NAMALWA (cell line): ENCODE measurements at places on chromosomes 4 and X.

DNA sequence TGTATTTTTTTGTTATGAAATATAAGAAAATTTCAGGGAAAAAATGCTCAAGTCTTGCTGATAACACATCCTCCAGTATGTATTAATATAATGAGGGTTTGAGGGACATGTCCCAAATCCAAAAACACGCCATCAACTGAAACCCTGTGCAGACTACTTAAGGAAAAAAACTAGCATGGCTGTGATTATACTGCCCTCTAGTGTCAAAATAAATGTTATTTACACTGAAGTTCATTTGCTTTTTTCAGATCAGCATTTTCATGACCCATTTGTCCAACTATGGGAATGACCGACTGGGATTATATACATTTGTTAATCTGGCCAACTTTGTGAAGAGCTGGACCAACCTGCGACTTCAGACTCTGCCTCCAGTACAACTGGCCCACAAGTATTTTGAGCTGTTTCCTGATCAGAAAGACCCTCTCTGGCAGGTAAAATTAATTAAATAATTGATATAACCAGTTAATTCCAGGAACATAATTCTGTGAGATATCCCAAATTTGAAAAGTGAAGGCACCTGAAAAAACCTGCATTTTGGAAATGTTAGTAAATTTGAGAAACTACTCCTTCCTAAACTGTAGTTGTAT is 128.5 kb downstream of the PRSS12 start:
- peak; percentile 65 for DNase-seq

- no peak for DNase-seq
Observed at GRCh38 chr4:69568787-69569186, 70.7 kb downstream of the UGT2A2 start.

DNA sequence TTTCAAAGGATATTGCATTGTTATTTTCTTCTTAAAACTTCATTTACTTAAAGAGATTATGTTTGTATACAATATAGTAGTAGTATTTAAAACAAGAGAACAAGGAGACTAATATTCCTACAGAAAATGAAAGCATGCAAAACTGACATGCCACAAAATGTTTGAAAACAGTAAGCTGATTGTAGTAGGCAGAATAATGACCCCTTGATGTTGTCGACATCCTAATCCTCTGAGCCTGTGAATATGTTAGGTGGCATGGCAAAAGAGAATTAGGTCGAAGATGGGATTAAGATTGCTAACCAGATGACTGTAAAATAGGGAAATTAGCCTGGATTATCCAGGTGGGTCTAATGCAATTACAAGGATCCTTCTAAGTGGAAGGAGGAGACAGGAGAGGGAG is 522.2 kb upstream of the NR3C2 start:
- DNase-seq, result no peak

DNA sequence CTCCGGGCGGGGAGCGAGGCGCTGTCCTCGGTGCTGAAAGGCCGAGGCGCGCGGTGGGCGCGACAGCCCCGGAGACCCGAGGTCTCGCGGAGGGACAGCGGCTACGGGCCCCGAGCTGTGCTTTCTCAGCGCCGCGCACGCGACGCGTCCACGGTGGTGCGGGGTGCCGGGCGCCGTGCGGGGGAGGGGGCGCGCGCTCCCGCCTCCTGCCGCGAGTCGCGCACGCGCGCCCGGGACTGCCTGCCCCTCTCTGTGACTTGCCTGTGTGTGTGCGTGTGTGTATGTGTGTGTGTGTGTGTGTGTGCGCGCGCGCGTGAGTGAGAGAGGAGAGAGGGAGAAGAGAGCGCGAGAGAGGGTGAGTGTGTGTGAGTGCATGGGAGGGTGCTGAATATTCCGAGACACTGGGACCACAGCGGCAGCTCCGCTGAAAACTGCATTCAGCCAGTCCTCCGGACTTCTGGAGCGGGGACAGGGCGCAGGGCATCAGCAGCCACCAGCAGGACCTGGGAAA is at the start of gene GRIA2:
Gene GRIA2 (plus strand): TSS at position 358 of the 511 bp plus-strand sequence. CDS start 315 bp downstream, outside the sequence.
- DNase-seq, result no peak

GRCh38 chrX:122972604-122973003 is 211.5 kb upstream of the GRIA3 start:
- DNase-seq, result no peak

DNA sequence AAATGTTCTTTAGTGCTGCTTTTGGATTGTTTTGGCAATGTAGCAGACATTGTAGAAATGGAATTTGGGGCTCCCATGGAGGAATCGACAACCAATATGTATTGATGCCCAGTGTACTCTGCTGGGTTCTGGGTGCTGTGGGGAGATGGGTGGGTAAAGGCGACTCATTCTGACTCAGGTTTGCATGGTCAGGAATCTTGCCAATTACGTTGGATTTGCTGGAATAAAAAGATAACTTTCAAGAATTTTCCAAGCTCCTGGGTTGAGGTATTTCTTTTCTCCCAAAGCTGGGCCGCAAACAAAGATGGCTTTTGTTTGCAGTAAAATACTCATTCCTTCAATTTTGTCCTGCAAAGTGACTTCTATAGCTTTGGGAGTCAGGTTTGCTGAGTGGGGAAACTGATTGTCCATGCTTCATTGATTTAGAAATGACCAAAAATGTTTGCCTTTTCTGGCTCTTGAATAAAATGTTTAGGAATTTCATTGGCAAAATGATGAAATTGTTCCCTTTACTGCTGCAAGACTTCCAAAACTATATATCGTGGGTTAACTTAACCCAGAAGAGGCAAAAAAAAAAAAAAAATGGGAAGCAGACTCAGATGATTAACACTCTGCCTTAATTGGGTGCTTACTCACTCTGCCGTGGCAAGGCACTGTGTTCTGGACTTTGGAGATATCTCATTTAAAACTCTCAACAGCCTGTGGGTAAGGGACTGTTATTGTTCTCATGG is 57.0 kb downstream of the RTL9 start:
- DNase-seq, result no peak

DNA sequence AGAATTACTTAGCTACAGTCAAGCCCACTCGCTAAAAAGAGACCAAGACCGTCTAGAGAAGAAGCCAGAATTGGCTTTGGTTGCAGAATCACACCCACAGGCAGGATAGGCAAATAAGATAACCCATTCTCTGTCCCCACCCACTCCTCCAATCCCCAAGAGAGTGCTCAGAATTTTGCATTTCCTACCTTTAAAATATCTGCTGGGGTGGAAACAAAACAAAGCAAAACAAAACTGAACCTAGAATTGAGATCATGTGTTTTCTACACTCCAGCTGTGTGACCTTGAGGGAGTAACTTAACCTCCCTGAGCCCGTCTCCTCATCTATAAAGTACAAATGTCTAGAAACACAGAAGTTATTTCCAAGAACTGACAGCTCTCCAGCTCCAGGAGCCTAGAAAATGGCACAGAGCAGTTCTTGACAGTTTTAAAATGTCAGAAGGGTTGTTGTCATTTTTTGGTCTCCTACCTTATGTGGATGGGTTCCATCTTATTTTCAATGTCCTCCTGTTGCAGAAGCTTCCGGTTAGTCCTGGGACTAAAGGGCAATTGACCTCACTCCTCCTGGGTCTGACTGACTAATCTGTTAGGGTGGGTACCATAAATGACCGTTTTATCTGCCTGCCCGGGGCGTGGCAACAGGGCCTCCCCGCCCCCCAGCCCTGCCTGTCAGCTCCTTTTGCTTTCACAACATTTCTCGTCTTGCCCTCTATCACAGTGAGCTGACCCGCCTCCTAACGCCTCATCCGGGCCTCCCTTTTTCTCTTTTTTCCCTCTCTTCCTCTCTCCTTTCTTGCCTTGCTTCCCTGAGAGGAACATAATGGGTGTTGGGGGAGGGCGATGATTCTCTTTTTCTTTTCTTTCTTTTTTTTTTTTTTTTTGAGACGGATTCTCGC is 114.0 kb downstream of the RBM47 start:
- DNase-seq, result peak; percentile 84

DNA sequence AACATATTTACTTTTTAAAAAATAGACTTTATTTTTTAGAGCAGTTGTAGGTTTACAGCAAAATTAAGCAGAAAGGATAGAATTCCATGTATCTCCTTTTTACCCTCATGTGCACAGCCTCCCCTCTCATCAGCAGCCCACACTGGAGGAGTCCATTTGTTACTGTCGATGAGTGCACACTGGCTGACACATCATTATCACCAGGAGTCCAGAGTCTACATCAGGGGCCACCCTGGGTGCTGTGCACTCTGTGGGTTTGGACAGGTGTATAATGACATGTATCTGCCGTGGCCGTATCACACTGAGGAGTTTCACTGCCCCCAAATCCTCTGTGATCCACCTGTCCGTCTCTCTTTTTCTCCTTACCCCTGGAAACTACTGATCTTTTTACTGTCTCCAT is 26.3 kb downstream of the TBC1D14 start:
- no peak for DNase-seq

- DNase-seq, result no peak
Observed at GRCh38 chr4:2874861-2875260, 31.2 kb downstream of the ADD1 start.

- DNase-seq, result no peak
Observed at GRCh38 chr4:122658377-122658776, 37.5 kb upstream of the IL21 start.

DNA sequence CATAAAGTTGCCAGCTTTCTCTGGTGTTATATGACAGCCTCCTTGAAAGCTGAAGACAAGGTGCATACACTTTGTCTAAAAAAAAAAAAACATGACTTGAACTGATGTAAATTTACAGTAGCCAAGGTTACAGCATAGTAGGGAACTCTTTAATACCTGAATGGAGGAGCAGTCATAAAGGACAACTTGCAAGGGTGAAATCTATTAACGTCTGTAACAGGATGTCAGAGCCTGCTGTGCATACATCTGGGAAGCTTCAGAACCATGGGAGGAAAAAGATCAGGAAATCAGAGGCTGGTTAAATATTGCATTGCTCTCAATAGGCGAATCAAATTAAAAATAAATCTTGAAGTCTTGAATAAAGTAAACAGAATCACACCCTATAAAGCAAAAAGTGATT is 484.0 kb upstream of the CTSO start:
- no peak for DNase-seq

DNA sequence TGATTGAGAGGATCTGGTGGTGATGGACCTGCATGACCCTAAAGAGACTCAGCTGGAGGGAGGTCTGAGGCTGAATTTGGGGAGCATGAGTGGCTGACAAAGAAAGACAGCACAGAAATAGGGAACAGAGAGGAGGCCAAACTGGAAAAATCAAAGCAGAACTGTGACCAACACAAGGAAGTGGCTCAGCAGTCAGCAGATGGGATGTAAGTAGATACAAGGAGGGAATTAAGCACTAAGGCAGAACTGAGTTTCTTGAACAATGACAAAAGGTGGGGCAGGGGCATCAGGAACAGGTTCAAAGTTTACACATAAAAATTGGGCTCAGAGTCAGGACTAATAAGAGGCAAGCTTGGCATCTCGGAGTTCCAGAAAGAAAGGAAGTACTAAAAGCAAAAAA is 144.3 kb upstream of the KLF3 start:
- DNase-seq, result no peak

DNA sequence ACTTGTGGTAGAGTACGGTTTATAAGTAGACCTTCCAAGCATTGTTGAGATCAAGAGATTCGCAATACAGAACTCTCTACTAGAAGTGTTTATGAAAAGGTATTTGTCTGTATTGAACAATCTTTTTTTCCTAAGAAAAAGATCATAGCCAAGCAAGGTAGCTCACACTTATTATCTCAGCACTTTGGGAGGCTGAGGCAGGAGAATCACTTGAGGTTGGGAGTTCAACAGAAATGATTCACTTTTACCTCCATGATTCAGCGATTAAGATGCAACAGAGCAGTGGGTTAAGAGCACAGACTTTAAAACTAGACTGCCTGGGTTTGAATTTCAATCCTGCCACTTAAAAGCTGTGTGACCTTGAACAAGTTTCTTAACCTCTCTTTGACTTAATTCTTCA is 74.3 kb downstream of the TMEM156 start:
- no peak for DNase-seq

- DNase-seq, result no peak
Observed at GRCh38 chr4:85024671-85025070, 58.2 kb upstream of the WDFY3 start.

- peak; percentile 81 for DNase-seq
Observed at GRCh38 chr4:20418861-20419451, 167.3 kb downstream of the SLIT2 start.

DNA sequence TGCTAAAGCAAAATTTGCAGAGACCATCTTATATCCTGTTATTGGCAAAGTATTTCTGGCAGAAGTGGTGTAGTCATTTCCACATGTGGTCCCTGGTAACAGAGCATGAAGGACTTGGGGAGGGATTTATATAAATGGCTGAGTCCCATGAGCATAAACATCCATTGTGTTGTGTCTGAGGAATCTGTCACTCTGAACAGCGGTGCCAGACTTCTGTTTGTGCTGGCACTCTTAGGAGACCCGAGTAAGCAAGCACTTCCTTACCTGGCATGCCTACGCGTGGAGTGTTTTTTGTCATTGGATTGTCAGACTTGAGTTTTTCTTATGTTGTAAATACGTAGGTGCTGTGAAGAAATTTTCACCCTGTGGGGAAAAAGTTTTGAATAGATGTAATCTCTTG is 285.9 kb downstream of the ARHGAP10 start:
- no peak for DNase-seq

GRCh38 chr4:8050555-8051206 is 107.9 kb downstream of the ABLIM2 start:
- DNase-seq, result peak; percentile 45

DNA sequence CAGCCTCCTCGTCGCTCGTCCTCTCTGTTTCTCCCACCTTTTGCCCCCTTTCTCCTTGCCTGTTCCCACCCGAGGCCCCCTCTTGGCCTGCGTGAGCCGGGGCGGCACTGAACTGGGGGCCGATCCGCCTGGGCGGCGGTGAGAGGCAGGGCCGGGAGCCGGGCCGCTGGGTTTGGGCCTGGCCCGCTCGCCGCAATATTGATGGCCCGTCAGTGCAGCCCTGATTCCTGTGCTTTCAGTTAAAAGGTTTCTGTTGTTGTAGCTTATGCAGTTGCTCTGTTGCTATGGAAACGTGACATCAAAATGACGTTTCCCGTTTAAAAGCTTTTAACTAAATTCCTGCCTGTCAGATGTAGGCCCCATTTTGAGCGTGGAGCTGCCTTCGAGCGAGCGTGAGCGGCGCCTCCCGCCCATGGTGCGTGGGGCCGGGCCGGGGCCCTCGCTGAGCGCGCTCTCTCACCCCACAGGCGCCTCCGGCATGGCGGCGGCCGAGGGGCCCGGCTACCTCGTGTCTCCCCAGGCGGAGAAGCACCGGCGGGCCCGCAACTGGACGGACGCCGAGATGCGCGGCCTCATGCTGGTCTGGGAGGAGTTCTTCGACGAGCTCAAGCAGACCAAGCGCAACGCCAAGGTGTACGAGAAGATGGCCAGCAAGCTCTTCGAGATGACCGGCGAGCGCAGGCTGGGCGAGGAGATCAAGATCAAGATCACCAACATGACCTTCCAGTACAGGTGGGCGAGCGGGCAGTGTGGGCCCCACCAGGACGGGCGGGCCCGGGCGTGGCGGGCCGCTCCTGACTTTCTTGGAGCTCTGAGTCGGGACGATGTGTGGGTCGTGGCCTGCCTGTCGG is at the start of gene MSANTD1:
Gene MSANTD1 (plus strand): TSS at position 349 of the 851 bp plus-strand sequence. CDS start 64 bp downstream, at position 413.
- DNase-seq, result peak; percentile 45
